ENCODE measurements at places on chromosomes 7 and 10.

GRCh38 chr7:77979219-77979618 is 180.6 kb downstream of the PHTF2 start:
- DNase-seq, result no peak

GRCh38 chr10:116371737-116372136 is 47.5 kb downstream of the CCDC172 start:
- DNase-seq, result no peak

DNA sequence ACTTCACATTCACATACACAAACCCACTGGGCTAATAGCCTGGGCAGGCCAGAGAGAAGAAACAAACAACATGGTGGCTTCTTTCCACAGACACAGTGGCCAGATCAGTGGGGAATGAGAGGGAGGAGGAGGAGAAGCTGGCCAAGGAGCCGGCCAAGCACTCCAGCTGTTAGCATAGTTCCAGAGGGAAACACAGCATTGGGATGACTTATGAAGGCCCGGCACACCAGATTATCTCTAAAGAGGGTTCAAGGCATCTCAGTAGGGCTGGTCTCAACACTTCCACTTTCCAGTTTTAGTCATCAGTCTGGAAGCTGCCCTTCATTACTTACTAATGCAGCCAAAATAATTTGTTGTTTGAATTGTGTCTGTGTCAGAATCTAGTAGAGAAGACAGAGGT is 42.1 kb upstream of the GPR26 start:
- no peak for DNase-seq

- peak; percentile 34 for DNase-seq
Observed at GRCh38 chr7:50838675-50839377, 56.1 kb upstream of the GRB10 start.

GRCh38 chr7:83441-83840 is 108.9 kb upstream of the FAM20C start:
- no peak for DNase-seq

DNA sequence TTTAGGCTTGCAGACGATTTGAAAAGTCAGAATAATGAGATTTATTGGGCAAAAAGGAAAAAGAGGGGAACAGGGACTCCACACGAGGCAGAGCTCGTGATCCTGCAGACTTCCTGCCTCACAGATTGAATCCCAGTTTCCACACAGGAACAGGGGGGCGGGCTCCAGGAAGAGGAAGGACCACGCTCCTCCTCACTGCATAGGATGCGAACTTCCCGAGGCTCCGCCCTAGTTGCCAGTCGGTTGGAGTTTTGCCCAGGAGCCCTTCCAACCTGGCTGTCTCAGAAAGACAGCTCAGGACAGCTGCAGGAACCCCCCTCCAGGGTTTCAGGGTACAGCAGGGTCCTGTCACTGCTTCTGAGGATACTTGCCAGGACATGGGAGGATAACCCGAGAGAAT is 488.3 kb upstream of the ADARB2 start:
- no peak for DNase-seq

DNA sequence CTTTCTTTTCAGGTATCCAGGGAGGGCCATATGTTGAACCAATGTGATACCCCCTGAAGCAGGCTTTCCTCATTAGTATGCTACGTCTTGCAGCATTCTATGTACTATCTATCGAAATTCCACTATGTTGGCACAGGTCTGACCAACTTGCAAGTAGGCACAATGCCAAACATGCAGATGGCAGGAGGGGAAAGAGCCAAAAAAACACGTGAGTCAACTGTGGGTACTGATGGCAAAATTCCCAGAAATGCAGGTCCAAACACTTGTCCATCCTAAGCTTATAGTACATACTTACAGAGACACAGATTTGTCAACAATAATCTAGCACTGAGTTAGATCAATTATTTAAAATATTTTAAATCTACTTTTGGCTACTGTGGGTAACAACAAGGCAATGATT is 394.9 kb downstream of the DGKB start:
- no peak for DNase-seq

- DNase-seq, result no peak
Observed at GRCh38 chr7:85950871-85951270, 692.8 kb upstream of the GRM3 start.

- no peak for DNase-seq
Observed at GRCh38 chr10:131882151-131882550, 18.7 kb upstream of the PPP2R2D start.

GRCh38 chr10:43138757-43139241 is 554 bp downstream of the CSGALNACT2 start:
- no peak for DNase-seq

GRCh38 chr10:16820018-16820417 is 2.8 kb upstream of the RSU1 start:
- DNase-seq, result no peak

- no peak for DNase-seq
Observed at GRCh38 chr7:28071570-28071969, 109.0 kb downstream of the JAZF1 start.

- DNase-seq, result no peak
Observed at GRCh38 chr10:46289209-46289810, 2.5 kb downstream of the ANTXRL start.

DNA sequence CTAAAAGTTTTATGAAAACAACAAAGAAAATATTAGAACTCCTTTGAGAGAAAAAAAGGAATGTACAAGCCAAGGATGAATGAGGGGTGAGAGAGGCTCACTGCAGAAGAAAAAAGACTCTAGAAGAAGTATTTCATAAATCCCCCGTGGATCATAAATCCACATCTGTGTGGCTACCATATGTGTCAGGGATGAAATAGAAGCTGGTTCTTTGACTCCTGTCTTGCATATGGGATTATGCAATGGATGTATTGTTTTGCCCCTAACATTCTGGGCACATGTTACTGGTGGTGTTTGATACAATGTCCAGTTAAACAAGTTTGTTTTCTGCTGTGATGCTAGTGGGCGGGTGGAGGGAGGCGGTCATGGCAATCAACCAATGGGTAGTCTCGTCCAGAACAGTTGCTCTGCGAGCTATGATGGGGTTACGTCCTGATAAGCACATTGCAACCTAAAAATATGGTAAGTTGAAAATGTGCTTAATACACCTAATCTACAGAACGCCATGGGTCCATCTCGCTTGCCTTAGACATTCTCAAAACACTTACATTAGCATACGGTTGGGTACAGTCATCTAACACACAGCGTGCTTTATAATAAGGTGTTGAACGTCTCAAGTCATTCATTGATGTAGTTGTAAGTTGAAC is 34.1 kb upstream of the PITRM1 start:
- DNase-seq, result no peak

GRCh38 chr10:59434463-59435321 is 72.3 kb upstream of the FAM13C start:
- DNase-seq, result no peak

GRCh38 chr10:49220031-49220430 is 31.8 kb upstream of the TMEM273 start:
- no peak for DNase-seq

GRCh38 chr10:117518246-117518645 is 24.3 kb upstream of the EMX2 start:
- DNase-seq, result no peak

DNA sequence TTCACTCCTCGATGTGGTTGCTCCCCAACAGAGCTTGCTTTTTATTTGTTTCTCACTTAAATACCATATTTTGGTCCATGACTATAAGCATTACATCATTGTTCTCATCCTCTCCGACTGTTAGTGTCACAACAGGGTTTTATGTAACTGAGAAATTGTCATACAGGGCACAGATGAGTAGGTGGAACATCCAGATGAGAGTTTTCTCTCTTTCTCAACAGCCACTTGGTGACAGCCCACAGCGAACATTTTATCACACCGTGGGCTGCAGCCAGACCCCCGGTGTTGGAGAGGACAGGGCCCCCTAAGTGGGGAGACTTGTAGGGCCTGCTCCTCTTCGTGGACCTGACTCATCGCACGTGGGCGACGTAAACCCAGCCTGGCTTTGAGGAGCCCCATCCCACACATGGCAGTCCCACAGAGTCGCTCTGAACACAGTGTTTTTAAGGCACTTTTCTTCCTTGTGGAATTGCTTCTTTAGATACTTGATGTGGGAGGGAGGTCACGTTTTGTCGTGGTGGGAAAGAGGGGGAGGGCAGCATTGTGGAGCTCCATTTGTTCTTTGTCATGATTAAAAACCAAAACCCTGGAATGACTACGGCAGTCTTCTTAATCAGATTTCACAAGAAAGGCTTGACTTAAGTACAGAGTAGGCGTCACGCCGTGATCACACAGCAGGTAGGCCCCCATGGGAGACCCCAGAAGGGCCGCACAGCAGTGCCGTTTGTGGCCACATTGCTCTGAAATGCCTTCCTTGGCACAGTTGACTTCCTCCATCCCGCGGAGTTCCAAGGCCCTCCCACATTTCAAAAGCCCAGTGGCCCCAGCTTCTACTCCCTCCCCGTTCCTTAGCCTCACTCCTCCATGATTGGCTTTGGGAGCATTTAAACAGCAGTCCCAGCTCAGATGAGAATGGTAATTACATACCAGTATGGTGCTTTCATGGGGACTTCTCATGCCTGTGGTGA is 220.6 kb downstream of the CCDC3 start:
- no peak for DNase-seq

- no peak for DNase-seq
Observed at GRCh38 chr7:28840592-28840995, 117.5 kb downstream of the TRIL start.

DNA sequence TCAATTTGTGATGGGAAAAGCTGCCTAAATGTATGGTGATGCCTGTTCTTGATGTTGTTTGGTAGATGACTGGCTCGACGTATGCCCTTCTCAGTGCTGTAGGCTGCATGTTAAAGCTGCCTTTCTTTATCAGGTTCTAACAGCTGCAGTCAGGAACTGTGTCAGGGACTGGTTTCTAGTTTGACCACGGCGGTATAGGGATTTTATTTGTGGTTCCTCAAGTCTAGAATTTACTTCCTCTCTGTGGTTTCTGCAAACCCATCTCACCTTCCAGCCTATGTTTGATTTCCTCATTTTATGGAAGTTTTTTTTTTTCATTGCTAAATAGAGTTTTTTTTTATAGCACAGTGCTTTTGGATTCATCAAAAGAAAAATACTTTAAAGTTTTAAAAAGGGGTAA is 26.5 kb downstream of the LMTK2 start:
- no peak for DNase-seq

GRCh38 chr10:64518456-64518855 is 997.3 kb downstream of the REEP3 start:
- DNase-seq, result no peak

GRCh38 chr7:105532709-105533460 is 884 bp downstream of the RINT1 start:
- DNase-seq, result no peak

GRCh38 chr10:44567471-44567870 is 182.6 kb upstream of the CXCL12 start:
- peak; percentile 54 for DNase-seq

GRCh38 chr10:7980196-7980595 is 74.3 kb upstream of the GATA3 start:
- no peak for DNase-seq

- DNase-seq, result no peak
Observed at GRCh38 chr7:129955993-129956543, 3.3 kb upstream of the UBE2H start.

- DNase-seq, result no peak
Observed at GRCh38 chr7:101104799-101105198, 19.5 kb downstream of the TRIM56 start.

- DNase-seq, result no peak
Observed at GRCh38 chr10:122157451-122157850, 113.6 kb upstream of the BTBD16 start.

DNA sequence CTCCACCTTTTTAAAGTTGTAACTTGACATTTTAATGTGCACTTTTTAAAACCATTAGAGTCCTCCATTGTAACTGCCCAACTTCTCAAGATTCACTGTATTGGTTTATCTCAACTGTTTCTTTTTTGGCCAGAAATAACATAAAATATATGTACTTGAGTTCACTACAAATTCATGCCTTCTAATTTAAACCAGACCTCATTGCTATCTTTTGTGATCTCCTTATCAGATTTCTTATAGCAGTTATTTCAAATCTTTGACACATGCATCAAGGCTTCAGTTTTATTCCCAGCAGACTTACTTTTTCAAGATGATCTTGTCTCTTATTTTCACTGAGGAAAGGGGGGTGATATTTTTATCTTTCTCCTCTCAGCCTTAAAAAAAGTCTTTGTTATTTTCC is 154.3 kb downstream of the PHF14 start:
- no peak for DNase-seq

DNA sequence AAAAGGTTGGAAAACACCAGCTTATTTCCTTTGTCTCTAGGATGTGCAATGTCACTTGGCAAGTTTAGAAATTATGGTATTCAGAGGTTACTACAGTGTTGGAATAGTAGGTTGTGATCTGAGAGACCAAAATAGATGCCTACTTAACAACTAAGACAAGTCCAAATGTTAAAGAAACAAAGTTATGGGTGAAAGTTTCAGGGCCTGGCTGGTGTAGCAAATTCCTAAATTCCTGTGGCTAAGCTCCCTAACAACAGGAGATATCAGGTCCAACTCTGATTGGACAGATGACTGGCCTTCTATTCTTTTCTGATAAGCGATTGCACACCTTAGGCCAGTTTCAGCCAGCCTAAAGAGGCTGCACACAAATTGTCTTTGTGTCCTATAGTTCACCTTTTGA is 873.5 kb downstream of the REEP3 start:
- DNase-seq, result peak; percentile 3

DNA sequence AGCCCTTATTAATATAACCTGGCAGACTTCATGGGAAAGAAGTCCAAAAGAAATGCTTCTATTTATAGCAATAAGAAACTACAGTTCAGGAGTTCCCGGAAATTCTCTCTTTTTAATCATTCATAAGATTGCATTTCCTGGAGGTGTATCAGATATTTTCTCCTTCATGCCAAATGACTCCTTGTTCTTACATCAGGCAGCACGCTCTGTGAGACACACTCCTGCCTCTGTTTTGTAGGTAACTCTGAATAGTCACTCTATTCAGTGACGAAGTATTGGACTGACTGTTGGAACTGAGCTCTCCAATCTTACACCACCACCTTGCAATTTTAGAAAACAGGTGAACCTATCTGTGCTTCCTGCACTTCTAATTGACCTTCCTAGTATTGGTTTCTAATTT is 78.7 kb upstream of the MSRB2 start:
- no peak for DNase-seq

GRCh38 chr10:132412316-132413192 is 15.6 kb downstream of the PWWP2B start:
- no peak for DNase-seq

GRCh38 chr7:132937286-132937685 is 144.6 kb downstream of the CHCHD3 start:
- no peak for DNase-seq

DNA sequence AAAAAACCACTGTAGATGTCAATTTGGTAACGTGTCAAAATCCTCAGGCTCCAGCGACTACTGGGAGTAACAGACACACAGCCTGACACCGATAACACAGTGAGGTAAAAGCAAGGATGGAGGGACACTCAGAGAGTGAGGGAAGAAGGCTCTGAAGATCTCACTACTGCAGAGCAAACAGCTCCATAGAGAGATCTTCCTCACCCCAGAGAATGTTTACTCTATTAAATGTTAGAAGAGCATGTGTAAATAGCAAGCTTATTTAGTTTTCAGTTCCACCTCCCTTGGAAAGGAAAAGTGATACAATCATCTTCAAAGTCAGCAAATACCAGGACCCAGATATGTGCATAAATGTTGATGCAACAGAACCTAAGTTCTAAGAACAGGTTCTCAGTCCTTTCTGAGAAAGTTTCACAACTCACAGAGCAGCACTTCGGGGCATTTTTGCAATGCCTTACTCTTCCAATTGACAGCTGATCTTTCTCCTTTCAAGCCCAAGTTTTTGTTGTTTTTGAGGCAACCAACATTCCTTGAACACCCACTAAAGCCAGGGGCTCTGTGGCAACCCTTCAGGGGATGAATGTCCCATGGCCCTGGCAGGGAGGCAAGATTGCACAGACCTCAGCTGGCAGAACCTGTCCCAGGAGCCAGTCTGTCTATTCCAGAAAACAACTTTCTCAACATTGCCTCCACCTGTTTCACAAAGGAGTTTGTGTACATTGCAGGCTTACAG is 177.4 kb downstream of the SFMBT2 start:
- no peak for DNase-seq
